GOT3 (cell line): ENCODE measurements at places on chromosomes 12 and 14.

- DNase-seq, result peak; percentile 18
These were observed 5.5 kb upstream of the CISTR start for GRCh38 chr12:53757101-53757770.

DNA sequence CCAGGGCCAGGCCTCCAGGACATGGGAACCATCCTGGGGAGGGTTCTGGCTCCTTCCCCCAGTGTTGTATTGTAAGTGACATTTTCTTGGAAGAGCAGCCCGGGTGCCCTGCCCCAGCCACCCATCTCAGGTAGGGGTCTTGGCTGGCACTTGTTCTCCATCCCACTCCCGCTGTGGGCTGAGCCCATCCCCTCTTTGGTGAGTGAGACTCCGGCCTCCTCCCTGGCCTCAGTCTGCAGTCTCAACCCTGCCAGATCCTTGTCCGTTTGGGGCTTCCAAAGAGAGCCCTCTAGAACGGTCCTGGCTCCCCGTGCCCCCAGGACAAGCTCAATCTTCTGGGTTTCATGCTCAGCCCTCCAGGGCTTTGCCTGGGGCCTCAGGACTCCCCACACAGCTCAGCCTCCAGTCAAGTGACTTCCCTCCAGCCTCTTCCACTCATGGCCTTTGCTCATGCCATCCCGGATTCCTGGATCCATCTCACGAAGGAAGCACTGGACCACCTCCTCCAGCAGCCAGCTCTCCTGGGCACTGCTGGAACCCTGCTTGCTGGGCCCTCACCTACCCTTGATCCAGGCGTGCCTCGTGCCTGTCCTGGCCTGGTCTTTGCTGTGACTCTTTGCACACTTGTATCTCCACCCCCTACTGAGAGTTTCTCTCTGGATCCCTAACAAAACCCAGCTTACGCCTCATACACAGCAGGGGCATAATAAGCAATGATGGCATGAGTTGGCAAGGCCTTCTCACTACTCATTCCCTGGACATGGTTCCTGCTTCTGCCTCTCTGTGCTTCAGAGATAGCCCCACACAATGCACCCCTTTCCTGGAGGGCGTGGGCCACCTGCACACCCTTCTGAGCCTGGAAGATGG lies 297.4 kb upstream of the RTL1 start:
- no peak for DNase-seq

DNA sequence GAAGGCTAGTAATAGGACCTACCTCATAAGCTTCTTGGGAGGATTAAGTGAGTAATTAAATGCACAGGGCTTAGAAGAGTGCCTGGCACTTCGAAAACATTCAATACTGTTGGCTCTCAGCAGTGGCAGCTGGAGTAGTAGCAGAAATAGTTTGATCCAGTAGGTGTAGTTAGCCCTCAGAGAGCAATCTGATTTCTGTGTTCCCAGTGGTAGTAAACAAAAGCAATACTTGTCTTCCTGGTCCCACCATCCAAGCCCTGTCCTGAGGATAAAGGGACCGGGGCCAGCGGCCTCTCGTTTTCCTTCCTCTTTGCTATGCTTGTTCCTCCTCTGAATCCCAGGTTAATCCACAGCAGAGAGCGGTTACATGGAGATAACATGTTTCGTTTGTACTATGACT lies 131.6 kb downstream of the SAMD4A start:
- DNase-seq, result no peak

DNA sequence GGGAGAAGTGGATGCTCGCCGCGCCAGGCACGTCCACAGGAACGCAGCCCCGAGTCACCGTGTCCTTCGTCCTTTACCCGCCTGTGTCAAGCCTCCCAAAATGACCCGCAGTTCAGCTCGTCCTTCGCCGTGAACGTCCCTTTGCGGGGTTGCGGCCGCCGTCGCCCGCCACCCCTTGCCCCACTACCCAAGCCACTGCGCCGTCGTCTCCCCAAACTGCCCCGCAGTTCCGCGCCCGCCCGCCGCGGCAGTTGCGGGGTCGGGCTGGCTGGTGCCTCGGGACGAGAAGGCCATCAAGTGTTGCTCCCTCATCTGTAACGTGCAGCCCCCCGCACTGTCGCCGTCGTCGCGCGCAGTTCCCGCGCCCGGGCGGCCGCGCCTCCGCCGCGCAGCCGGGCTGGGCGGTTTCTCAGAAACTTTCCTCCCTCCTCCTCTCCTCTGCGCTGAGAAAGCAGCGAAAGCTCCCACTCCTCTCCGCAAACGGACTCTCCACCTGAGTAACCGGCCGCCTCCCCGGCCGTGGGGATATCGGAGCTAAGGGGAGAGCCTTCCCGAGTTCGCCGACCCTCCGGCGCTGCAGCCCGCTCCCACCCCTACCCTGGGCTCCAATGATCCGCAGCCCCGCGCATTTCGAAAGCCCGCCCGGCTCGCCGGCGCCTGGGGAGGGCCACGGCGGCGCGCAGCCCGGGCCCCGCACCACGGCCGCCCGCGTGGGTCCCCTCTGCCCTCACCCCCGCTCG lies 6.7 kb downstream of the CDKN1B start:
- no peak for DNase-seq

DNA sequence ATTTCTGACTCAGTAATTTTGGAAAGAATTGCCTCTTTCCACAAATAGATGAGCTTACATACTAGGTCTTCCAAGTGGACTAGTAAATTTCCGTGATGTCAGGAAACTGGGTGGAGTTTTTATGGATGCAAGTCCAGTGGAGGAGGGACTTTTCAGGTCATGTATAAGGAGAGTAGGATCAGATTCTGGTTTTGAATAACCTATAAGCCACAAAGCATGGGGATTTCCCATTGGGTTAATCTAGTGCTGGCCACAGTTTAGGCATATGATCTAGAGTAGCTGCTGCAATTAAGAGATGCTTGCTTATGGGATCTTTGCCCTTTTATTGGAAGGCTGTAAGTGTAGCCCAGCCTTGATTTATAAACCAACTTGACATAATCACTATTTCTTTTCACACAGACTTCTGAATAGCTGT lies 33.8 kb downstream of the STK38L start:
- no peak for DNase-seq

DNA sequence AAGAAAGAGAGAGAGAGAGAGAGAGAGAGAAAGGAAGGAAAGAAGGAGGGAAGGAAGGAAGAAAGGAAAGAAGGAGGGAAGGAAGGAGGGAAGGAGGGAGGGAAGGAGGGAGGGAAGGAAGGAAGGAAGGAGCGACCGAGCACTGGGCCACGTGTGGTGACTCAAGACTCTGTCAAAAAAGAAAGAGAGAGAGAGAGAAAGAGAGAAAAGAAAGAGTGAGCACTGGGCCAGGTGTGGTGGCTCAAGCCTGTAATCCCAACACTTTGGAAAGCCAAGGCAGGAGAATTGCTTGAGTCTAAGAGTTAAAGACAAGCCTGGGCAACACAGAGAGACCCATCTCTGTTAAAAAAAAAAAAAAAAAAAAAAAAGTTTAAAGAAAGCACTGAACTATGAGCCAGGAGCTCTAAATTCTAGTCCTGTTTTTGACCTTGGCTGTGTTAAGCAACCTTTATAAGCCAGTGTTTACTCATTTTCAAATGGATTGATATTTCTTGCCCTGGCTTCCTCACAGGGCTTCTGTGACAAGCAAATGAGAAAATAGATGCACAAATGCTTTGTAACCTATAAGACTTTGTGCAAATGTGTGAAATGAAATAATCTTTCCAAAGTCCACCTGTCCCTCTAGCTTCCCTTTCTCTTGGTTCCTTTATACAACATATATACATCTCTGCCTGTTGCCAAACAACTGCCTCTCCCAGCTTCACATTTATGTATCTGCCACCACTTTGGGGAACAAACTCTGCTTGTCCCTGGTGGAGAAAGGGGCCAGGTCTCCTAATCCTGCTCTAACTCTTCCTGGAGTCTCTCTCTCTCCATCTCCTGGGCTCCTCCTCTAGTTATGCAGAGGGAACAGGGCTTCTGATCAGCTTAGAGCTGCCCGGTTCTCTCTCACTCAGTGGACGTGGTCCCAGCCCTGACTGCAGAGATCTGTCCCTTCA lies 16.1 kb upstream of the PLEKHG6 start:
- DNase-seq, result no peak

- no peak for DNase-seq
These were observed 122.5 kb downstream of the SNAPC1 start for GRCh38 chr14:61884711-61885110.

DNA sequence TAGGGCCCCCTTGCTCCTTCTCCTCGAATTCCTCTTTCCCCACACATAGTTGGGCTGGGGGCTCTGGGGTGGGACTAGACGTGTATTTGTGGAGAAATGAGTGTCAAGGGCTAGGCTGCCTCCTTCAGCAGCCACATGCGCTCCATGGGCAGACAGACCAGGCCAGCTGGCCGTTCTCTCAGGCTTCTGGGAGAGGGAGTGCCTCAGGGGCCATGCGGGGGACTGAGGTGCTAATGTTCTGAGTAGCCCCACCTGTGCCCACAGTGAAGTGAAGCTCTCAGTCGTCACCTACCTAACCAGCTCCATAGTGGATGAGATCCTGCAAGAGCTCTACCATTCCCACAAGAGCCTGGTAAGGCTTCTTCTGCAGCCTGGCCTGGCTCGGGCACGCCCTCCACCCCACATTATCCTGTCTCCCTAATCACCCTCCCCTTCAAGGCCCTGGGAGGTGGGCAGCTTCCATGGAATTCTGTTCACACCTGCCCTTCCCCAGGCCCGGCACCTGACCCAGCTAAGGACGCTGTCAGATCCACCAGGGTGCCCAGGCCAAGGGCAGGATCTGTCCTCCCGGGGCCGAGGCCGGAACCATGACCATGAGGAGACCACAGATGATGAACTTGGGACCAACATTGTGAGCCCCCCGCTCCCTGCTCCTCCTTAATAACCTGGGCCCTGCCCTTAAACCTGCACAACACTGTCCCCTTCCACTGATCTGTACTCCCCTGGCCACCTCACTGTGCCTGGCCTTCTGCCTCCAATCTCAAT lies 9.0 kb upstream of the CPNE6 start:
- no peak for DNase-seq

- no peak for DNase-seq
These were observed 238.0 kb upstream of the SLC16A7 start for GRCh38 chr12:59357811-59358210.
